ENCODE measurements at places on chromosomes 13 and 19. TPM values are rescaled to one million over a fixed set of nuclear protein-coding genes. Genes with fewer than 3 reads are reported as not detected.

The FUT6 gene
- total RNA-seq = not detected

The FFAR2 gene
- total RNA-seq = not detected

The IGFL4 gene
- not detected for total RNA-seq

The LAIR2 gene
- total RNA-seq = not detected

The GTF2F2 gene
- total RNA-seq = 24.2 TPM

The FGF22 gene
- total RNA-seq = not detected

The LPAR2 gene
- 0.97 TPM for total RNA-seq

The MTUS2 gene
- total RNA-seq = 0.32 TPM

The LGALS7 gene
- total RNA-seq = not detected

The MIA gene
- total RNA-seq = not detected

The ZNF177 gene
- 0.64 TPM for total RNA-seq

The LSM7 gene
- total RNA-seq = 69.3 TPM

The LYPD4 gene
- total RNA-seq = not detected

The SERTM1 gene
- total RNA-seq = not detected

The MEDAG gene
- total RNA-seq = 20.0 TPM

The KLF5 gene
- total RNA-seq = 15.1 TPM

The MBD3L3 gene
- not detected for total RNA-seq

The ZNF714 gene
- 13.8 TPM for total RNA-seq

The EXOC3L2 gene
- total RNA-seq = not detected

The C1QTNF9 gene
- total RNA-seq = not detected

The CLEC17A gene
- total RNA-seq = not detected

The ZNF729 gene
- not detected for total RNA-seq

The RPS19 gene
- total RNA-seq = 662 TPM

The IL27RA gene
- 2.9 TPM for total RNA-seq

The ZNF579 gene
- total RNA-seq = 5.6 TPM

The SLC1A5 gene
- total RNA-seq = 196 TPM

Data from fibroblast of villous mesenchyme (primary cell).